Stimulated activated CD8-positive, alpha-beta memory T cell treated with anti-CD3 and anti-CD28 coated beads, Interleukin-2, amount 100 ng/mL, for 48 hours (primary cell): ENCODE measurements at places on chromosomes 2 and 18.

- no peak for DNase-seq
Measured at GRCh38 chr2:233597522-233597921, 19.9 kb upstream of the UGT1A8 start.

GRCh38 chr2:28404086-28404485 lies 11.4 kb downstream of the FOSL2 start:
- DNase-seq = no peak

DNA sequence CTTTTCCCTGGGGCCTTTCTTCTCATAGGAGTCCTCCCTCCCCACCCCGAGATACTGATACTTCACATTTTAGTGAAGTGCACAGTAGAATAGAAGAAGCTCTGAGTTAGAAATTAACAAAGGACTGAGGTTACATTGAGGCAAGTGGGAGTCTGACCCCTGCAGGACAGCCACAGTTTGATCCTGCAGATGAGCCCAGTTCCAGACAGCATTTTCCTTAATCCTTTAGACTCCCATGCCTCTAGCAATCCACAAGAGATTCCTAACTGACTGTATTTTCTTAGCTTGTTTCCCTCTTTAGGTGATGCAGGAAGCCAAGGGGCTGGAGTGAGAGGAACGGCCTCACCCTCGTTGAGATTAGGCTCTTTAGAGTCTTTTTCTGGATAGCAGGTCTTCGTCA lies 204.0 kb downstream of the CYRIA start:
- DNase-seq = no peak

DNA sequence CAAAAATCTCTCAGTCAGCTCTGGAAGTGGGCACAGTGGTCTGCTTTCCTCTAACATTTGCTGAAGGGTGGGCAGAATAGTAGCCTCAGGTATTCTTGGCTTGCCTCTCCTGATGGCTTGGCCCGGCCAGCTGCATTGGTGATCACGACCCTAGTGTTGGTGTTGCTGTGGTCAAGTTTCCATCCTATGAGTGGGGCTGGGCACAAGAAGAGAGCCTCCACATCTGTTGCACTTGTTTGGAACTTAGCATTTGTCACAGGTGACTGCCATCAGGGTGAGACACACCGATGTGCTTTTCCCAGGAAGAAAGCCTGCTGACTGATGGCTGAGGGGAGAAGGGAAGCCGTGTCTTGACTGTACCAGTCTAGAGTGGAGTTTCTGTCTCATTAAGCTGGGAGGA lies 33.1 kb upstream of the SNORC start:
- DNase-seq = no peak

DNA sequence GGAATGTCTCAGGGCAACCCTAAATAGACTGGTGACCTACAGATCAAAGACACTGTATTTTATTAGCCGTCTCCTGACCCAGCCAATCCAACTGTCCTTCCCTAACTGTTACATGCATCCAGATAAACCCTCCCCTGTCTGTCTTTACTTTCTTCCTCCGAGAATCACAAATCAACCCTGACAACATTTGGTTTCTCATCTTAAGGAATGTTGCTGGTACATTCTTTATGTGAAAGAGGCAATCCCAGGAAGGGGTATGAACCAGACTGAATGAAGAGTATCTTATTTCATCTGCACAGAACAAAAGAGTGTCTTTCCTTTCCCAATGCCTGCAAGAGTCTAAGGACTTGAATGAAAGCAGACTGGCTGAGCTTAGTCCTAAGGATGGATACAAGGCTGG lies 113.9 kb upstream of the LTBP1 start:
- DNase-seq = no peak

- no peak for DNase-seq
Measured at GRCh38 chr2:28477087-28477486, 18.8 kb upstream of the PLB1 start.

- DNase-seq = no peak
Measured at GRCh38 chr18:79413426-79413825, 17.7 kb downstream of the NFATC1 start.

DNA sequence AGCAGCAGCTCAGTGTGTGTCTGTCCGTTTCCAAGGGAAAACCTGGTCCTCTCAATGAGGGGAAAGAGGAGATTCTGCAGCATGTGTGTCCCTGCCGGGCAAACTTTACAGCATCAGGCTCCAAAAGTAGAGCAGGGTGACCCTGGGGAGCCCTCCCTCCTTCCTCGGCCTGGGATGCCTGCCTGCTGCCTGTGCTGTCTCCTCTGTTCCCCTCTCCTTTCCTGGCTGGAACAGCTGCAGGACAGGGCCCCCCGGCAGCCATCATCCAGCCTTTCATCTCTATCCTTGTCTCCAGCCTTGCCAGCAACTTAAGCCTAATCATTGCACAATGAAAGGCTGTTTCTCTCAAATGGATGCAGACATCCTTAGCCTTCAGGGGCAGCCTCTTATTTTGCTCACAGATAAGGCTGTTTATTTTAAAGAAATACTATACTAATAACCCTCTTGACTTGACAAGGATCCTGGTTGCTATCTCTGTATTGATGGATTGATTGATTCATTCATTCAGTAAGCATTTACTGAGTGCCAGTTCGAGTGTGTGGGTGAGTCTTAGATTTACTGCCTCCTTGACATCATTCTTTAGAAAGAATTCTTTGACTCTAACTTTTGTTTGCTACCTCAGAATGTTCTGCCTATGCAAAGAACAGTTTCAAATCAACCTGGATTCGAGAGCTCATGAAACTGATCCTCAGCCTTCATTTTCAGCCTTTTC lies 40.6 kb upstream of the EDAR start:
- no peak for DNase-seq
